ENCODE measurements at places on chromosomes 2 and 18.

- peak; percentile 21 for DNase-seq
Observed at GRCh38 chr2:98029718-98030222, 34.0 kb upstream of the TMEM131 start.

- DNase-seq = no peak
Observed at GRCh38 chr2:63858291-63858690, 16.6 kb downstream of the UGP2 start.

- no peak for DNase-seq
Observed at GRCh38 chr2:234348081-234348480, 148.8 kb downstream of the ARL4C start.

DNA sequence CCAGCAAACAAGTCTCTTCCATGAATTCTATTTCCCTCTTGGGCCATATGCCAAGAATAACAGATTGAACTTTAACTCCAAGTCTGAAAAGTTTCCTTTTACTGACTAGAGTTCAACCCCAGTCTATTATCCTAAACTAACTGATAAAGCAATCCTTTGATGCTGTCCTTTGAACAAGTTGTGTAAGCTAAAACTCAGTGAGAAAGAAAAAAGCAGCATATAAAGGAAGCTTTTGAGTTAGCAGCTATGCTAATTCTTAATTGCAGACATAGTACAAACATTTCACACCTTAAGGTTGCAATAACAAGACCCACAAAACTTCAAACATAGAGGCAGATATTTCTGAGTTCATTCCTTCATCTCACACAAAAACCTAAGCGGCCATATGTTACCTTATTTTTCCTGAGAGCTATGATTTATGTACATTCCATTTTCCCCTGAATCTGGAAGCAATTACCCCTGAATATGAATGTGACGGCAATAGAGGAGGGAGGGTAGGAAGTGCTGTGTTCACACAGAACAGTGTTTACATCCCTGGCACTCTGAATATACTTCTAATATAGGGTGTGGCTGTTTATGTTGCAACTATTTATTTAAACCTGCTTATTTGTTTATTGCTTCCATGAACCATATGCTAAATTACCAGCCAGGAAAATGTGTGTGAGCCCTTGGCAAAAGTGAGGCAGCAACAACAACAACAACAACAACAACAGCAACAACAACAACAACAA, 180.6 kb downstream of the IRS1 start:
- no peak for DNase-seq

DNA sequence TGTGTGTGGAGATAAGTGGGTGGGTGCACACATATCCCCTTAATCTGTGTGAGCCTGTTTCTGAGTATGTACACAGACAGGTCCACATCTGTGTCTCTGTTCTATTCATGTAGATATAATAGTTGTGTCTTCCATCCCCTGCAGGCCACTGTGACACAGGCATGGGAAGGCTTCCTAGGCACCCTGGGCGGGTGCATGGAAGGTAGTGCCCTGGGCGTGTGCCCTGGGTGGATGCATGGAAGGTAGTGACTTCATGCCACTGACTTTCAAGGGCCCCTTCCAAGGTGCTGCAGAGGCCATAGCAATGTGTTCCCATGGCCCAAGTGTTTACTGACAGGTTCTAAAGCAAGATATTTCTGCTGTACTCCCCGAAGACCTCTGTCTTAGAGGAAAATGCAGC, 462.5 kb upstream of the HS6ST1 start:
- DNase-seq = no peak

GRCh38 chr2:149739171-149739882, 151.8 kb upstream of the MMADHC start:
- DNase-seq = no peak

DNA sequence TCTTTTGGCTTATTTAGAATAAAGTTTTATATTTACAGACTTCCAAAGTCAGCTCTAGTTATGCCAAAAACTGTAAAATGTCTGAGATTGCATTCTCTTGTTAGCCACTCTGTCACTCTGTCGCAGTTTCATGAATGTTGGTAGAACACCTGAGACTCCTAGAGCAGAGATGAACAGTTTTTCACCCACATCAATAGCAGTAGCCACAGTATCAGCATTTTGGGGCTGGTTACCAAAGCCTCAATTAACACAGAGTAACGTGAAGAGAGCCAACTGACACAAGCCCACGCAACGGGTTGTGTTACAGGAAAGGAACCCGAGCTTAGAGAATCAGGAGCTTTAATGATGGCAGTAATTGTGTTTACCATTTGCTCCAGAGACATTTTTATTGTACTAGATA, 443.0 kb upstream of the SLC39A10 start:
- DNase-seq = no peak

DNA sequence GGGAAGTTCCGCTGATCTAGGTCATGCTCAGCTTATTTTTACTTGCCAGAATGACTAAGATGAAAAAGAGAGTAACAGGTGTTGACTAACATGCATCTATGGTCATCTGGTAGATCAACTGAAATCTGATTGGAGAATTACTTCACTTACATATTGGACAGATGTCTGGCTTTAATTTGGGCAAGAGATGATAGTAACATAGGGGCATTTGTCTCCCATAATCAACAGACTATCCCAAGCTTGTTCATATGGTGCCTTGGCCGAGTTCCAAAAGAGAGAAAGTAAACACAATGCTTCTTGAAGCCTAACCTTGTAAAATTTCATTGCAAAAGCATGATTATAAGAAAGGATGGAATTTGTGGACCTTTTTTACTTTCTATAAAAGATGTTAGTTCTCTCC, 503.7 kb downstream of the ADCYAP1 start:
- DNase-seq = no peak

DNA sequence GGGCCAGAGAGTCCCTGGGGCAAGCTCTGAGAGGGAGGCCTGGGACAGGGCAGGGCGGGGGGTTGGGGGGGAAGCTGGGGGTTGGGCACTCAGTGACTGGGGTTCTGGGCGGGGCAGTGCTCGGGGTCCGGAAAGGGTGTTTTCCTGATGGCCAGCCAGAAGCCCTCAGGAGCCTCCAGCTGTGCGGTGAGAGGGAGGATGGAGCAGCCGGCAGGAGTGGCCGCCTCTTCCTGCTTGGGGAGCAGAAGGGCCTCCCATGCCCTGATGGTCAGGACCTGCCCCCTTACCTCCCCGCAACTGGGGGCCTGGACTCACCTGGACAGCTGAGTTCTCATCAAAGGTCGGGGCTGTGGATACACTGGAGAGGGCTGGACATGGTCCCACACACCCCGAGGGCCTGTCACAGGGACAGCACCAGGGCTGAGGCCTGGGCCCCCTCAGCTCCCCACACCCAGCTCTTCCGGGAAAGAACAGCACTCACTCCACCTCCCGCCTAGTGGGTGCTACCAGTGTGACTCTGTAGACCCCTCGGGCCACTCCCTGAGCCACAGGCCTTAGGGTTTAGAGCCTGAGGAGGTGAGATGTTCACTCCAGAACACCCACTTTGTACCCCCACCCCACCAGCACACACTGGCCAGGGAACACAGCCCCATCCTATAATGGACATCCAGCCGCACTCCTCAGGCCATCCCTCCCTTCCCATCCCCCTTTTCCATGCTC, 6.7 kb downstream of the SFTPB start:
- DNase-seq = no peak

GRCh38 chr2:54295911-54296310, 39.9 kb upstream of the TSPYL6 start:
- no peak for DNase-seq

DNA sequence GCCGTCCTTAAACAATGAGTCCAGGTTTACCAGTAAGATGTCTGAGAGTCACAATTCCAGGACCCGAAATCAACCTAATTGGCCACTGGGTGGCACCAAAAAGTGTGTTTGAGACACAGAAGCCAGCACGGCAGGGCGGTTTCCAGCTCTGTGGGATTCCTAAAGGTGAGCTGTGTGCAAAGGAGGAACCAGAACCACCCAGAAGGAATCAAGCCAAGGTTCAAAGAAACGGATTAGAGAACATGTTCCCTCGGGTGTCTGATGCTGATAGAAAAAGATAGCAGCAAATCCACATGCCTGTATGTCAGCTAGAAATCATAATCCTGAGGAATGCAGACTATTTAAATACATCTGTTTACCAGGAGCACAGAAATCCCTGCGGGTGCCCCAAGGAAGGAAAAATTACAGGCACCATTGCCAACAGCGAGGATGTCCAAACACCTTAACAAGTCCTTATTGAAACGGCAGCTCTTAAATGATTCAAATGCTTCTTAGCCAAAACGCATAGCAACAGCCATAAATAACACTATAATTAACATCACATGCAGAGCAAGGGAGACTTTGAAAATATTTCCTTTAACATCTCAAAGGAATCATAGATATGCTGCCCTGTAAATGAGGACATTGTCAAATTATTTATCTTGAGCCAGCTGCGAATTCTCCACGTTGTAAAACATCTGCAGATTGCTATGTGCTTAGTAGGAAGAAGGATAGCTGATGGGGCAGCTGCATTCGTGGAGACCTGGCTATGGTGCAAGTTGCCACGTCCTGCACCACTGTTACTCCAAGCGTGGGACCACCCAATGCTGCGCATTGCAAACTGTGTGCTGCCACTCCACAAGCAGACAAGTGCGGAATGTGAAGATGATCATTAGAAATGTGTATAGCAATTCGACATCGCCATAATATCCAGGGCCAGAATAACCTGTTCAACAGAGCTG, 318.7 kb upstream of the NCKAP5 start:
- peak; percentile 60 for DNase-seq

DNA sequence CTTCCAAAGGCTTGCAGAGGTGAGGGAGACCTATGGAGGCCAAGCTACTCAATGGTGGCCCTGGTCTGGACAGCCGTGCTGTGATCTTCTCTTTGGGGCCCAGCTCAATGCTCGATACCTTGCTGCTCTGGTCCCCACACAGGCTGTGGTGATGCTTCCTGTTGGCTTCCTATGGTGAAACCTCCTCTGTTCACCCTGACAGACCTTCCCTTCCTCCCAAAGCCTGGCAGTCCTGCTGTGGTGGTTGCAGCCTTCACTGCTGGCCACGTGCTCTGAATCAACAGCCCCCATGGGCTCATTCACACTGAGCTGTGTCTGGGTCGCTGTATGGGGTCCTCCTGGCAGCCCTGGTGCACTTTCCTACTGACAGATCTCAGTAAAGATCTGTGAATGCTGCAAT, 31.0 kb upstream of the GALR1 start:
- DNase-seq = no peak

GRCh38 chr18:6569813-6570212, 155.1 kb upstream of the L3MBTL4 start:
- DNase-seq = no peak

GRCh38 chr2:171136024-171136423, 24.7 kb downstream of the TLK1 start:
- no peak for DNase-seq

Measured in NCI-H226 (cell line).